ENCODE measurements at places on chromosomes 3 and 15. TPM values are rescaled to one million over a fixed set of nuclear protein-coding genes. Genes with fewer than 3 reads are reported as not detected.

PCSK6 gene
- 5.5 TPM for total RNA-seq

FBXL2 gene
- 33.1 TPM for total RNA-seq

RBSN gene
- total RNA-seq, result 23.3 TPM

VPS8 gene
- total RNA-seq, result 36.6 TPM

SLC2A2 gene
- total RNA-seq, result 0.07 TPM

Measured in A172 (cell line).